ENCODE measurements at places on chromosomes 1 and 21.

- H3K4me1 ChIP-seq, result no peaks in the 10 kb centered on the region
- H3K36me3 ChIP-seq, result peaks cover 2% of the 10 kb centered on the region
- DNase-seq, result peak; percentile 99
- no peak within 1 kb of the TSS for H3K27ac ChIP-seq
Observed at GRCh38 chr1:5992026-5992813, at the start of gene NPHP4. Gene NPHP4 (minus strand): TSS chr1:5992425. CDS start chr1:5986289, 6,136 bp downstream.

DNA sequence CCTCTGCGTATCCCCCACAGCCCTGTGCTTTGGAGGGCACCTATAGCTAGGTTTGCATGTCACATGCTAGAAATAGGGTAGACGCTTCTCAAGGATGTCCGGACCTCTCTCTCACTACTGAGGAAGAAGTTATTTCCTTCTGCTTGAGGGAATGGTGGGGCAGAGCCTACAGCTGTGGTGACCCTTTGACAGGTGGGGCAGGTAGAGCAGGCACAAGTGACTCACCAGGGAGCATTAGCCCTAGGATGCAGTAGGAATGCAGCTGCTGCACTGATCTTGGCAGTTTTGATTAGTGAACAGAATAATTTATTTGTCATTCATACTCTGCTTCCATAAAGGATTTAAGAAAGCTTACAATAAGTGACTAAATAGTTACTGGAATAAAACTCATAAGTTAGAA is 129.6 kb upstream of the HOOK1 start:
- H3K4me3 ChIP-seq, result no peak overlapping the region
- H3K27me3 ChIP-seq, result no peaks in the 10 kb centered on the region
- peaks cover 2% of the 10 kb centered on the region for H3K4me1 ChIP-seq
- no peak overlapping the region for H3K27ac ChIP-seq
- H3K36me3 ChIP-seq, result no peaks in the 10 kb centered on the region

GRCh38 chr1:31627301-31627929 is 9.9 kb downstream of the HCRTR1 start:
- no peak for DNase-seq
- 0 out of 2 replicates have a peak, but pooled peaks cover 2% of the 10 kb centered on the region for H3K4me1 ChIP-seq
- no peak overlapping the region for H3K27ac ChIP-seq
- no peaks in the 10 kb centered on the region for H3K27me3 ChIP-seq
- H3K36me3 ChIP-seq, result peaks cover 16% of the 10 kb centered on the region

- peaks cover 1% of the 10 kb centered on the region for H3K4me1 ChIP-seq
- H3K27me3 ChIP-seq, result no peaks in the 10 kb centered on the region
- peak; percentile 54 for DNase-seq
- H3K36me3 ChIP-seq, result no peaks in the 10 kb centered on the region
Observed at GRCh38 chr1:151934048-151934493, 24.8 kb upstream of the THEM4 start.

GRCh38 chr1:117886101-117886795 is 43.2 kb downstream of the GDAP2 start:
- H3K4me1 ChIP-seq, result no peaks in the 10 kb centered on the region
- H3K4me3 ChIP-seq, result no peak overlapping the region
- no peaks in the 10 kb centered on the region for H3K27me3 ChIP-seq
- DNase-seq, result no peak
- H3K36me3 ChIP-seq, result no peaks in the 10 kb centered on the region
- H3K27ac ChIP-seq, result no peak overlapping the region

DNA sequence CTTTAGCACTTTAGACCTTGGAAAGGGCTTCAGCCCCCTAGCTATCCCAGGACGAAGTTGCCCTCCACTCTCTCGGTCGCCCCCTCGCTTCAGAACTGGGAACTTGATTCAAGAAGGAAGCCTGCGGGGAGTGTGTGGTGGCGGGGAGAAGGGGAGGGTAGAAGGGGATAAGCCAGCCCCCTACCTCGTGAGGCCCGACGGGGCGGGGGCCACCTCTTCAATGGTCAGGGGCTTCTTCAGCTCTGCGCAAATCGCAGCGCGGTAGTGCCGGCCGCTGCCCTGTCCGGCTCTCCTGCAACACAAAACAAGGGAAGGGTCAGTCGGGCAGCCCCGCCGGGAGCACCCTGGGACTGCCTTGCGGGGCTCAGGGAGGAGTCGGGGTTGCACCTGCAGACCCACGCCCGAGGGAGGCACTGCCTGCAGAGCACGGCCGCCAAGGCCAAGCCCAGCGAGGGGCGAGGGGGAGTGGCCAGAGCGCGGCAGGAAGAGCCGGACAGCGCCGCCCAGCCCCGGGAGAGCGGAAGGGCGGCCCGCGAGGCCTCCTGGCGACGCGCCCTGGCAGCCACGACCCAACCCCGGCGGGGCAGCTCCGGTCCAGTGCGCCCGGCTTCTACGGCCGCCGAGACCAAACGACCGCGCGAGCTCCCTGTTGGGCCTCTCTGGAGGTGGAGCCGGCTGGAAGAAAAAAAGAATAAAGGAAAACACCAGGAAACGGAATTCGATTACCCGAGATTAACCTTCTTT is 56.2 kb upstream of the RASAL2 start:
- peak overlapping the region; percentile 45 for H3K4me3 ChIP-seq
- peak; percentile 52 for DNase-seq
- no peaks in the 10 kb centered on the region for H3K36me3 ChIP-seq
- no peaks in the 10 kb centered on the region for H3K4me1 ChIP-seq

DNA sequence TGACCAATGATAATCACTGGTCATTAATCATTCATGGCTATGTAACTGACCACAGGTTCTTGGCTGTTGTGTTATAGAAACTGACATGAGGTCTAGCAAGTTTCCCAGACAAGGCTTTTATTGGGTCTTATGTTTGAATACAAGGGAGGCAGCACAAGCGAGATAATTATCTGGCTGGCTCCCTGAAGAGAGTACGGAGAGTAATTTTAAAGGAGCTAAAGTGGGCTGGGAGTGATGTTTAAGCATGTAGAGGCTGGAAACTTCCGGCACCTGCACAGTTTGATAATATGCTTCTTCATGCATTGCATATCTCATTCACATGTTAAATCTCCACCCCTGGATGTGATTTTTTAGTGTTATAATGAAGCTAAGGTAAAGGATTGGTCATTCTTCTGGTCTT is 116.2 kb upstream of the KCNK1 start:
- no peaks in the 10 kb centered on the region for H3K27me3 ChIP-seq
- no peak overlapping the region for H3K4me3 ChIP-seq
- DNase-seq, result no peak
- H3K27ac ChIP-seq, result no peak overlapping the region
- no peaks in the 10 kb centered on the region for H3K36me3 ChIP-seq

GRCh38 chr21:14995695-14996490 is 68.9 kb downstream of the NRIP1 start:
- H3K27me3 ChIP-seq, result no peaks in the 10 kb centered on the region
- DNase-seq, result no peak
- H3K4me1 ChIP-seq, result no peaks in the 10 kb centered on the region
- H3K4me3 ChIP-seq, result no peak overlapping the region
- H3K27ac ChIP-seq, result no peak overlapping the region

DNA sequence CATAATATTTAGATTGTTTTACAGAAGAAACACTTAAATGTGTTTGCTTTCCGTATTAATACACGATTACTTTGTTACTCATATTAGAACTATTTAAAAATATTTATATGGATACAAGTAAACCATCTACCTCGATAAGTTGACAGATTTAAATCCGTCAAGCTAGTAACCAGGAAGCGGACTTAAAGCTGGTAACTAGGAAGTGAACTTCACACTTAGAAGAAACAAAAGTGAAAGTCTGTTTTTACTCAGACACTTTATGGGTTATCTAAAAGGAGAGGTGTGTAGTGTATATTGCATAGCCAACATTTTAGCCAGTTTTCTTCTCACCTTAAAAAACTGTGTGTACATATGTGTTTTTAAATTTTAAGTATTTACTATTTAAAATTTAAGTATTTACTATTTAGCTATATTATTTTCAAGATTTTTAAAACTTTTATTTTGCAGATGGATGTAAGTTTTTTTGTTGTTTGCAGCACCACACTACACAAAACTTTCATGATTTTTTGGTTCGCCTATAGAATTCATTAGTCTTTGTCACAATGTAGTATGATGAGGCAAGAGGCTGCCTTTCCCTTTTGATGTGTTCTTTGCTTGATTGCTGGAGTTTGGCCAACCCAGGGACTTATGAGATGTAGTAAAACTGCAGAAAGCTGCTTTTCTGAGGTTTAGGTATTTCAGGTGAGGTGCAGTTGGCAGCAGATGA is 2.7 kb downstream of the USP25 start:
- no peaks in the 10 kb centered on the region for H3K36me3 ChIP-seq
- no peak overlapping the region for H3K4me3 ChIP-seq
- DNase-seq, result no peak
- no peaks in the 10 kb centered on the region for H3K27me3 ChIP-seq

DNA sequence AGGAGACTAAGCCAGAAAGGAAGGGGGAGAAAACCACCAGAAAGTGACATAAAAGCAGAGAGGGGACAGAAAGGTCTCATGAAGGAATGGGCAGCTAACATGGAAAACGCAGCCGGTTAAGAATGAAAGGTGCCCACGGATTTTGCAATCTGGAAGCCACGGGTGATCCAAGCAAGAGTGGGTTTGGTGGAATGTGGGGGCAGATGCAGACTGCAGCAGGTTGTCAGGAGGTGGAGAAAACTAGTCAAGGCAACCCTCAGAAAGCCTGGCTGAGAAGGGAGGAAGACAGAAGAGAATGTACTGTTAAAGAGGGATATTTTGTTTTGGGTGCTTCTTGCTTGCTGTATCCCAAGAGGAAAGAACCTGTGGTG is 12.6 kb upstream of the SMIM12 start:
- H3K27ac ChIP-seq, result no peak overlapping the region
- no peaks in the 10 kb centered on the region for H3K4me1 ChIP-seq
- DNase-seq, result no peak
- H3K4me3 ChIP-seq, result no peak overlapping the region
- H3K27me3 ChIP-seq, result no peaks in the 10 kb centered on the region

DNA sequence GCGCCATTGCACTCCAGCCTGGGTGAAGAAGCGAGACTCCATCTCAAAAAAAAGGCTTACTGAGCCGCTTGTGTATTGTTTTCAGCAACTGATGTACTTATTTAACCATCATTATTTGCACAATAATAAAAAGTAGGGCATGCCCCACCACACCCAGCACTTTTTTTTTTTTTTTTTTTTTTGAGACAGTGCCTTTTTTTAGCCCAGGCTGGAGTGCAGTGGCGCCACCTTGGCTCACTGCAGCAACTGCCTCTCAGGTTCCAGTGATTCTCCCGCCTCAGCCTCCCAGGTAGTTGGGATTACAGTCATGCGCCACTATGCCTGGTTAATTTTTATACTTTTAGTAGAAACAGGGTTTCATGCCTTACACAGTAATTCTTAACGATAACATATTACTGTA is 12.2 kb upstream of the TRNAU1AP start:
- H3K36me3 ChIP-seq, result peaks cover 21% of the 10 kb centered on the region
- H3K4me3 ChIP-seq, result no peak overlapping the region
- DNase-seq, result no peak
- no peaks in the 10 kb centered on the region for H3K27me3 ChIP-seq

DNA sequence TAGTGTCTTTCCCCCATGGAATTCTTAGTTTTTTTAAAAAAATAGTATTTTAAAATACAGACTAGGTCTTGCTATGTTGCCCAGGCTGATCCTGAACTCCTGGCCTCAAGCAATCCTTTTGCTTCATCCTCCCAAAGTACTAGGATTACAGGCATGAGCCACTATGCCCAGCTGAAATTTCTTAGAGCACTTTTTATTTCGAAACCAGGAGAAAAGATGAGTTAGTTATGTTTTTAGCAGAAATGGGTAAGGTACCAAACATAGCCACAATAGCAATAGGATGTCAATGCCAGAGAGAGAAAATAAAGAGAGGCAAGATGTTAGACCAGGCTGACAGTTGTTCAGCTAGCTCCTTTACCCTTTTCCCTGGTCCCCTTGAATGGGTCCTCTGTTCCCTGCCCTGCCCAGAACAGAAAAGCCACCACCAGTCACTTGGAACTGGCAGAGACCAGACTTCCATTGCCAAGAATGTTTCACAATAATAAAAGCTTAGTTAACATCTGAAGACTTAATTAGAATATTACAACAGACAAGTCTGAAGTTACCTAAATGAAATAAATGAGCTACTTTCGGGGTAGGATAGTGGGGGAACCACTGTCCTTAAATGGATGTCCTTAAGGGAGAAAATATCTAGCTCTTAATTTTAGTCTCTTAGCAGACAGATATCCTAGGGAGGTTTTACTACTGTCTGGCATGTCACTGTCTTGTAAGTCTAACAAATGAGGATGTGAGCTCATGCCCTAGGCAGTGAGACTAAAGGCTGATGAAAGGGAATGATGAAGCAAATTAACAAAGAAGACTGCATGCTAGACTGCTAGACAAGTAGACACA is 54.3 kb downstream of the ABL2 start:
- H3K4me3 ChIP-seq, result no peak overlapping the region
- no peaks in the 10 kb centered on the region for H3K36me3 ChIP-seq
- H3K27ac ChIP-seq, result no peak overlapping the region

- H3K4me3 ChIP-seq, result no peak overlapping the region
- H3K36me3 ChIP-seq, result no peaks in the 10 kb centered on the region
- no peak for DNase-seq
- no peak overlapping the region for H3K27ac ChIP-seq
Observed at GRCh38 chr21:19368944-19369343, 965.4 kb upstream of the TMPRSS15 start.

- H3K4me3 ChIP-seq, result no peak overlapping the region
- H3K27ac ChIP-seq, result no peak overlapping the region
- DNase-seq, result no peak
- no peaks in the 10 kb centered on the region for H3K27me3 ChIP-seq
Observed at GRCh38 chr1:212228591-212229119, 56.6 kb upstream of the PPP2R5A start.

All from iPS DF 6.9 (cell line).